IMR-90 (cell line): ENCODE measurements at places on chromosomes 2 and 18.
A peak's percentile ranks its signal among the peaks of the same experiment; 100 is the strongest.

GRCh38 chr2:152038441-152038958 lies 60.3 kb downstream of the CACNB4 start:
- DNase-seq, result no peak

- DNase-seq, result no peak
These were observed 180.9 kb downstream of the FIGN start for GRCh38 chr2:163554864-163555263.

DNA sequence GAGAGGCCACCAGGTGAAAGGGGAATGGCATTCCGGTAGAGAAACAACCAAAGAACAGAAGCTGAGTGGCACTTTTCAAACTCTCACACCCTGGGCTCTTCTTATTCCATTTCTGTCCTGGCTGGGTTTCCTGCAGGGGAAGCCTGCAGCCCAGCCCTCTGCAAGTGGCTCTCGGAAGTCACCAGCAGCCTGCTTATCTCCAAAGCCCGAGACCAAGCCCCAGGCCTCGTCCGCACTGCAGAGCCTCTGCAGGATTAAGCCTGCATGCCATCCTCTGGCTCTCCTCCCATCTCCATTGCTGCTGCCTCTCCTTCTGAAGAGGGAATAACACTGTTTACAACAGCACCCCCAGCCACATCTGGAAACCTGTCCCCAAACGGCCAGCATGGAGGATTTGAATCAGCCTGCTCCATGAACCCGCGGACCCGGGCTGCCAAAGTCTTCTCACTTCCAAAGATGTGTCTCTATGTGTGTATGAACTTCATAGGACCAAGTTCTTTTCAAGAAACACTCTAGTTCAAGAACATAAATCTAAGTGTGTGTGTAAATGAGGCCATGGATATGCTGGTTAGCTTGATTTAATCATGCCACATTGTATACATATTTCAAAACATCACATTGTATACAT lies 54.2 kb downstream of the DIPK1C start:
- no peak for DNase-seq

DNA sequence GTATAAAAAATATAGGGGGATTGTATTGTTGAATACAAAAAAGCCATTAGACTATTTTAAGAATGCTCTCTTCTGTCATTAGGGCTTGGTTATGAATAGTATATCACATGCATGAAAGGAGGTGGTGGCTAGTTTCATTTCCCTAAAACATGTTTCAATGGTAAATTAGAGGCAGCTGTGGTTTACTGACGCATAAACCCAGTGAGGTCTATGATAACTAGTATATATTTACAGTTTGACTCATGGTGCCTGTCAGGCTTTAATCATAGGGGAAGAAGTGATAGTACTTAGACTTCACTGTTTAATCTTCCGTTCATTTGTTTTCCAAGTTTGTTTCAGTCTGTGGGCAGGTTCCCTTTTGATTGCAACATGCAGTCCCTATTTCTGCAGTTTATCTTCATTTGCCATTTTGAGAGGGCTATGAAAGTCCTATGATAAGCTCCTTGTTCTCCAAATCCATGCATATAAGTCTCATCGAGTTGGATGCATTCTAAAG lies 55.1 kb upstream of the MAP4K3 start:
- DNase-seq, result peak; percentile 98

DNA sequence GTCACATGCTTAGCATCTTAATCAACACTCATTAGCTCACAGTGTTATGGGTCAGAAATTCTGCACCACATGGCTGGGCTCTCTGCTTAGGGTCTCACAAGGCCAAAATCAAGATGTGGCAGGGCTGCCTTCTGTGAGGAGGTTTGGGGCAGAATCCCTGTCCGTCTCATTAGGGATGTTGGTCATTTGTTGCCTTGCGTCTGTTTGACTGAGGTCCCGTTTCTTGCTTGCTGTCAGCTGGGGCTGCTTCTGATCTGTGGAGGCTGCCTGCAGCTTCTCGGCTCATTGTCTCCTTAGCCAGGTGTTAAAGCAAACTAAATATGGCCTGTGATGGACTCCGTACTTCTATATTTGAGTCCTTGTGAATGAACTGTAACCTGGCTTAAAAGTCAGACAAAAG lies 146.5 kb downstream of the NDUFA10 start:
- no peak for DNase-seq

DNA sequence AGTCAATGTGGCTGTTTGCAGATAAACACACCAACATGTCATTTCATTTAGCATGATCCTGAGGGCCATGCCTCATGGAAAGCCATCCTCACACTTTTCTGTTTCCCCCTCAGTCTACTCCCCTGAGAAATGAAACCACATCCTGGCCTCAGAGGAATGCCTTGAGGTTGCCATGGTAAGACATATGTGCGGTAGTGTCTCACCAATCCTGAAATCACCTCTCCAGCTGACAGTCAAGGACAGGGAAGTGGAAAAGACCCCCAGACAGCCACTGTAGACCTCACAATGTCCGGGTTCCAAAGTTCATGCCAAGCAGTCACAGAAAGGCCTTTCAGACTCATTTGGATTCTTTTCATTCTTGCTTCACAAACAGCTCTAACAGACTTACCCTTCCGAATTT lies 175.2 kb upstream of the PKDCC start:
- peak; percentile 37 for DNase-seq

GRCh38 chr2:83640506-83640905 lies 818.6 kb downstream of the SUCLG1 start:
- DNase-seq, result no peak

- peak; percentile 58 for DNase-seq
These were observed 24.1 kb upstream of the KANSL1L start for GRCh38 chr2:210195101-210195852.

- DNase-seq, result no peak
These were observed 223.7 kb downstream of the SLC4A10 start for GRCh38 chr2:161847910-161848309.

GRCh38 chr2:26330604-26331003 lies 15.3 kb upstream of the SELENOI start:
- DNase-seq, result no peak

DNA sequence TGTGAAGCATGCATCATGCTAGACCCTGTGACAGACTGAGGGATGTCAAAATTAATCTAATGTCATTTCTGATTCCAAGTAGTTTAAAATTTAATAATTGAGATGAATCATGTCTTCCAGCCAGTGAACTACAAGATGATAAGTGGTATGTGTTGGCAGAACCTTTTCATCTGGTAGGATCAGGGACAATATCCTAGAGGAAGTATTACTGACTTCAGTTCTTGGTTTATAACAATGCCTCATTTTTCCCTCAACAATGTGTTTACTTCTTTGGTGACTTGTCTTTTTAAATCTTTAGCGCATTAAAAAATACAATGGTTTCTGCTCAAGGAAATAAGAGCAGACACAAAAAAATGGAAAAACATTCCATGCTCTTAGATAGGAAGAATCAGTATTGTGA lies 69.4 kb downstream of the ARHGAP28 start:
- no peak for DNase-seq

DNA sequence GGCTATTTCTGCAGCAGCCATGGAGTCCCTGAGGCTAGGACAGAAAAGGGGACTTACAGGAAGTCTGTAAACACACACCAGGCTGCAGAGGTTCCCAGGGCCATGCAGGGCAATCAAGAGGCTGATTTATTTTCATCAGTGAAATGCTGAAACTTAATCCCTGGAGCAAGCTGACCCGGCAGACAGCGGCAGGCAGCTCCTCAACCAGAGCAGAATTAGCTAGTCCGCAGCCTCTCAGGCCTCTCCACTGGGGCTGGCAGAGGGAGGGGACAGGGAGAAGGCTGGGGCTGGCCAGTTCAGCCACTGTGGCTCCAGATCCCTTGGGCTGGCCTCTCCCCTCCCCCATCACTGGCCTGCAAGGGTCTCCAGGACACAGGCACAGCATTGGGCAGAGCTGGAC lies 136.3 kb downstream of the TNS1 start:
- no peak for DNase-seq

GRCh38 chr2:177611310-177611886 lies 218.8 kb downstream of the AGPS start:
- no peak for DNase-seq
